Right lobe of liver (tissue), 6 donors: ENCODE measurements at places on chromosomes 4 and X. TPM values are rescaled to one million over a fixed set of nuclear protein-coding genes. Genes with fewer than 3 reads are reported as not detected.

SMIM10L2A gene
- 0.16 TPM for total RNA-seq

UGT2B17 gene
- 1.1 TPM for total RNA-seq

CXXC4 gene
- total RNA-seq = 0.90 TPM

SYTL5 gene
- total RNA-seq = 2.9 TPM

RS1 gene
- not detected for total RNA-seq

ARX gene
- total RNA-seq = not detected

RHOH gene
- total RNA-seq = 0.89 TPM

PLP1 gene
- total RNA-seq = 0.61 TPM

LDOC1 gene
- total RNA-seq = 0.62 TPM

F11 gene
- 201 TPM for total RNA-seq

RP2 gene
- total RNA-seq = 6.6 TPM

GSX2 gene
- total RNA-seq = not detected

IL2 gene
- total RNA-seq = not detected

ZCCHC18 gene
- total RNA-seq = not detected

C4orf51 gene
- total RNA-seq = not detected

FGFBP2 gene
- total RNA-seq = 0.29 TPM

USP17L19 gene
- not detected for total RNA-seq

GLUD2 gene
- total RNA-seq = 4.8 TPM

CENPVL1 gene
- total RNA-seq = not detected

PFKFB1 gene
- 18.9 TPM for total RNA-seq

SPATA18 gene
- 2.3 TPM for total RNA-seq

IQCM gene
- not detected for total RNA-seq

ACTRT1 gene
- not detected for total RNA-seq

CXorf65 gene
- total RNA-seq = not detected

IGFBP7 gene
- total RNA-seq = 167 TPM

ADAMTS3 gene
- total RNA-seq = 0.12 TPM

ETDA gene
- not detected for total RNA-seq

ENAM gene
- 0.32 TPM for total RNA-seq

PABPC4L gene
- total RNA-seq = 0.06 TPM

CDKN2AIP gene
- 6.0 TPM for total RNA-seq

PPP4R3C gene
- total RNA-seq = not detected

F9 gene
- 443 TPM for total RNA-seq

STBD1 gene
- 53.5 TPM for total RNA-seq

USP17L13 gene
- total RNA-seq = not detected

ATP6AP2 gene
- total RNA-seq = 56.6 TPM

SAT1 gene
- total RNA-seq = 316 TPM
